GM23248 (cell line): ENCODE measurements at places on chromosomes 12 and 14. TPM values are rescaled to one million over a fixed set of nuclear protein-coding genes. Genes with fewer than 3 reads are reported as not detected.

DNA sequence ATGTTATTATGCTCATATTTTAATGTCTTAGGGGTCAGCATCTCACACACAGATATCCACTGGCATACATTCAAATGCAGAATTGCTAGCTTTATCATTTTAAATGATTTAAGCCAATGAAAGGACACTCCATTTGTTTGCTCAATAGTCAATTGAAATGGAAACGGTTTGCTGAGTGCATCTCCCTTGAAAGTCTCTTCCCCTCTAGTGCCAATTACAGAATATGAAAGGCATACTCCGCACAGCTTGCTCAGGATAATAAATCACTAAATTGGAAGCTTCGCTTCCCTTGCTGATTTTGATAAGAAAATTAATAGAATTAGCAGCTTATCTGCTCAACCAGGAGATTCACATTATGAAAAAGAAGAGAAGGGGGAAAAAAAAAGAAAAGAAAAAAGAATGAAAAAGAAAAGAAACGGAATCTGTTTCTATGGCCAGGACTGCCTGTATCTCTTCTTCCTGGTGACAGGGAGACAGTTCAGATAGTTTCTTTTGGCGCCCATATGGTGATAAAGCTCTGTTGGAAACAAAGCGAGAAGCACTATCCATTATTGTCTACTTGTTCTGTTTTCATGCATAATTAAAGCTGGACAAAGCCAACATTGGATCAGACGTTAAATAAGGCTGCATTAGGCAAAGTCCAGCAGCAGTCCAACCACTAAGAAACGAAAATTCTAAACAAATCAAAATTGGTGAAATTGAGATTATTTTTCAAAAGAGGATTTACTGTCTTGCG lies 225.0 kb downstream of the GXYLT1 start:
- DNase-seq, result no peak
- no peak overlapping the region for H3K27ac ChIP-seq
- peaks cover 18% of the 10 kb centered on the region for H3K27me3 ChIP-seq
- H3K36me3 ChIP-seq, result no peaks in the 10 kb centered on the region

DNA sequence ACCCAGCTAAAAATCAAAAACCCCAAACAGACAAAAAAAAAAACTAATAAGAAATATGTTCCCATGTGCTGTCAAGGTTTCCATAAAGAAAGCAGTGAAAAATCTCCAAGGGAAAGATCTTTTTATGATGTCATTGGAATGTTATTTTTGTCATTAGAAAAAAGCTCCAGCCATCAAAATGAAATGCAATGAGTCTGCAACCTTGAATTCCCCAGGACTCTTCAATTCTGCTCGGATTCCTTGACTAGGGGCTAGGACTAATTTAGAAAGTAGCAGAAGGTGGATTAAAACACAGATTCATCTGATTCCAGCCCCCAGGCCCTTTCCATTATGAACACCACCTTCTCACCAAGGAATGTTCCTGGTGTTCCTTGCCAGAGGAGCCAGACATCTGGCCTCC lies 6.0 kb upstream of the PCNX1 start:
- peak overlapping the region; percentile 84 for H3K27ac ChIP-seq
- H3K4me3 ChIP-seq, result no peak overlapping the region
- peak; percentile 77 for DNase-seq
- peaks cover 62% of the 10 kb centered on the region for H3K4me1 ChIP-seq
- H3K27me3 ChIP-seq, result no peaks in the 10 kb centered on the region
- no peaks in the 10 kb centered on the region for H3K36me3 ChIP-seq

GRCh38 chr12:105559310-105559709 lies 228.8 kb downstream of the C12orf75 start:
- no peaks in the 10 kb centered on the region for H3K27me3 ChIP-seq
- peaks cover 24% of the 10 kb centered on the region for H3K4me1 ChIP-seq
- DNase-seq, result no peak
- H3K27ac ChIP-seq, result no peak overlapping the region
- no peaks in the 10 kb centered on the region for H3K36me3 ChIP-seq

- no peak for DNase-seq
- H3K36me3 ChIP-seq, result no peaks in the 10 kb centered on the region
- no peak overlapping the region for H3K4me3 ChIP-seq
- no peak overlapping the region for H3K27ac ChIP-seq
Observed at GRCh38 chr14:72554994-72555608, 338.8 kb downstream of the DPF3 start.

DNA sequence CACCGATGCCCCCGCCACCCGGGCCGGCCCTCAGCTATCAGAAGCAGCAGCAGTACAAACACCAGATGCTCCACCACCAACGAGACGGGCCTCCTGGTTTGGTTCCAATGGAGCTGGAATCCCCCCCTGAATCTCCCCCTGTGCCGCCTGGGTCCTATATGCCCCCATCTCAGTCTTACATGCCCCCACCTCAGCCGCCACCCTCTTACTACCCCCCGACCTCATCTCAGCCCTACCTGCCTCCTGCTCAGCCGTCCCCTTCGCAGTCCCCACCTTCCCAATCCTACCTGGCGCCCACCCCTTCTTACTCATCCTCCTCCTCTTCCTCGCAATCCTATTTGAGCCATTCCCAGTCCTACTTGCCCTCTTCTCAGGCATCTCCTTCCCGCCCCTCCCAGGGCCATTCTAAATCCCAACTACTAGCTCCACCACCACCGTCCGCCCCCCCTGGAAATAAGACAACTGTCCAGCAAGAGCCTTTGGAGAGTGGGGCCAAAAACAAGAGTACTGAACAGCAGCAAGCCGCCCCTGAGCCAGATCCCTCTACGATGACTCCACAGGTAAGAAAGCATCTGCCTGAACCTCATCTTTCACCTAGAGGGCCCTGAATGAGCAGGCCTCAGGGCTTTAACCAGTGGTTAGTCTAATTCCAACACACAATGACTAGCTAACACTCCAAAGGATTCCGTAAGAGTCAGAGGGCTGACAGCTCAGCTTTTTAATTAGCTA lies 851 bp downstream of the YLPM1 start:
- H3K27ac ChIP-seq, result peak overlapping the region; percentile 90
- H3K4me1 ChIP-seq, result peaks cover 26% of the 10 kb centered on the region
- no peaks in the 10 kb centered on the region for H3K36me3 ChIP-seq
- DNase-seq, result peak; percentile 76
- no peaks in the 10 kb centered on the region for H3K27me3 ChIP-seq
- H3K4me3 ChIP-seq, result peak overlapping the region; percentile 94

- no peak overlapping the region for H3K4me3 ChIP-seq
- H3K27me3 ChIP-seq, result no peaks in the 10 kb centered on the region
- H3K4me1 ChIP-seq, result peaks cover 26% of the 10 kb centered on the region
- DNase-seq, result no peak
- H3K27ac ChIP-seq, result no peak overlapping the region
Observed at GRCh38 chr12:124696693-124697476, 129.5 kb upstream of the NCOR2 start.

DNA sequence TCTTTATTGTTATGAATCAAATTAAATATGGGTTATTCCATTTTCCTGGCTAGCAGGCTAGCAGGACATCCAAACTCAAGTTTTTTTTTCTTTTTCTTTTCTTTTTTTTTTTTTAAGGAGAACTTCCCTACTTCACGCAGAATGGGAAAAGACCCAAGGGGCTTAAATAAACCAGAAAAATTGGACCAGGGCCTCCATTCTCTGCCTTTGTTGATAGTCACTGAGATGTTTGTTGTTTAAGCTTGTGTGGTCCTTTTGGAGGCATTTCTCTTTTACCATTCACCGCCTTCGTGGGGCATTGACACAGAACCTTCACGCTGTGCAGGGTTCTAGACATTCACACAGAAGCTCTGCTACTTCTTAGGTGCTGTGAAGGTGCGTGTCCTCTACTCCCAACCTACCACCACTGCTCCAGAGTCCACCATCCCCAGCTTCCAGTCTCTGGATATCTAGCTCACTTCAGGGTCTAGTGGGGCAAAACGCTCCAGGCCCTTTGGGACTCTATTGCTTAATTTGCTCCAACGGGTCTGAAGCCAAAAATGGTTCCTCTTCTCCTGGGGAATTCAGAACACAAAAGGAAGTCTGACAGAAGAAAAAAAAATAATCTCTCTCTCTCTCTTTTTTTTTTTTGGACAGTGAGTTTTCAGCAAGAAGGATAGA lies 301.3 kb downstream of the AEBP2 start:
- no peak for DNase-seq
- peaks cover 7% of the 10 kb centered on the region; the same call in 1 of the 2 replicates for H3K27me3 ChIP-seq
- no peak overlapping the region for H3K4me3 ChIP-seq
- no peaks in the 10 kb centered on the region for H3K36me3 ChIP-seq
- no peak overlapping the region for H3K27ac ChIP-seq

DNA sequence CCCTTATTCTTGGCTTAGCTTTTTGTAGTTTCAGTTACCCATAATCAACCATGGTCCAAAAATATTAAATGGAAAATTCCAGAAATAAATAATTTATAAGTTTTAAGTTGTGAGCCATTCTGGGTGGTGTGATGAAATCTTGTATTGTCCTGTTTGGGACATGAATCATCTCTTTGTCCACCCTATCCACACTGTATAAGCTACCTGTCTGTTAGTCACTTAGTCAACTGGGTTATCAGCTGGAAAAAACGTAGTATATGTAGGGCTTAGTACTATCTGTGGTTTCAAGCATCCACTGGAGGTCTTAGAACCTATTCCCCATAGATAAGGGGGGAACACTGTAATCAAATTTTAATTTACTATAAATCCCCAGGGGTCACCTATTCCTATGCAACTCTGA lies 52.7 kb downstream of the NKX2-1 start:
- H3K4me1 ChIP-seq, result no peaks in the 10 kb centered on the region
- no peak overlapping the region for H3K27ac ChIP-seq
- no peaks in the 10 kb centered on the region for H3K36me3 ChIP-seq
- 0 out of 2 replicates have a peak, but pooled peaks cover 8% of the 10 kb centered on the region for H3K27me3 ChIP-seq
- DNase-seq, result no peak

GRCh38 chr14:90700933-90701776 lies 115.1 kb downstream of the TTC7B start:
- H3K27ac ChIP-seq, result no peak overlapping the region
- no peaks in the 10 kb centered on the region for H3K27me3 ChIP-seq
- no peaks in the 10 kb centered on the region for H3K36me3 ChIP-seq

- no peak overlapping the region for H3K4me3 ChIP-seq
- H3K36me3 ChIP-seq, result no peaks in the 10 kb centered on the region
- no peak overlapping the region for H3K27ac ChIP-seq
- 0 out of 2 replicates have a peak, but pooled peaks cover 5% of the 10 kb centered on the region for H3K4me1 ChIP-seq
- DNase-seq, result no peak
- H3K27me3 ChIP-seq, result no peaks in the 10 kb centered on the region
Observed at GRCh38 chr12:94207849-94208621, 59.7 kb downstream of the PLXNC1 start.

The DNAJC22 gene
- total RNA-seq, result 1.5 and 2.5 TPM in 2 replicates

The NKX2-1 gene
- total RNA-seq, result not detected in 2 replicates

The RNU4-1 gene
- total RNA-seq, result not detected in 2 replicates

The KRT7 gene
- total RNA-seq, result 5.7 and 11.0 TPM in 2 replicates
